ENCODE measurements at places on chromosomes 6 and 20.

GRCh38 chr20:56631990-56632327 is 2.9 kb downstream of the TFAP2C start:
- DNase-seq = no peak

- no peak for DNase-seq
Observed at GRCh38 chr6:112620812-112621569, 273.9 kb downstream of the RFPL4B start.

- no peak for DNase-seq
Observed at GRCh38 chr20:42190084-42190483, 571.9 kb upstream of the CHD6 start.

DNA sequence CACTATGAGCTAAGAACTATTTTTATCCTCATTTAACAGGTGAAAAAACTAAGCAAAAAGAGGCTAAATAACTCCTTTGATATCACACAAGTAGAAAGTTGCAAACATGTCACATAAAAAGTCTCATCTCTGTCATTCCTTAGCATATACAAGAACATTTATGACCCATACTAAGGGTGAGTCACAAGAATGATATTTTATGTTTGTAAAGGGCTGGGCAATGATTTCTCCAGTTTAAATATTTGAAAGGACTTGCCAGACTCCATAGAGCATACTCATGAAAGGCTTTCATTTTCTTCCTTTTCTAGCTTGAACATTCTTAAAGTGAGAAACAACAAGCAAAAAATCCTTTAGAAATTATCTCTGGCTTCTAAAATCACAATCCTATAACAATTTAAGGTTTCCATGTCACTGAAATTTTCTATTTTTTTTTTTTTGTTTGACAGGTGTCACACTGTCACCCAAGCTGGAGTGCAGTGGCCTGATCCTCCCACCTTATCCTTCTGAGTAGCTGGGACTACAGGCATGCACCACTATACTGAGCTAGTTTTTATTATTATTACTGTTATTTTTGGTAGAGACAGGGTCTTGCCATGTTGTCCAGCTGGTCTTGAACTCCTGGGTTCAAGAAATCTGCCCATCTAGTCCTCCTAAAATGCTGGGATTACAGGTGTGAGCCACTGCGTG is 338.0 kb upstream of the KHDRBS2 start:
- no peak for DNase-seq

DNA sequence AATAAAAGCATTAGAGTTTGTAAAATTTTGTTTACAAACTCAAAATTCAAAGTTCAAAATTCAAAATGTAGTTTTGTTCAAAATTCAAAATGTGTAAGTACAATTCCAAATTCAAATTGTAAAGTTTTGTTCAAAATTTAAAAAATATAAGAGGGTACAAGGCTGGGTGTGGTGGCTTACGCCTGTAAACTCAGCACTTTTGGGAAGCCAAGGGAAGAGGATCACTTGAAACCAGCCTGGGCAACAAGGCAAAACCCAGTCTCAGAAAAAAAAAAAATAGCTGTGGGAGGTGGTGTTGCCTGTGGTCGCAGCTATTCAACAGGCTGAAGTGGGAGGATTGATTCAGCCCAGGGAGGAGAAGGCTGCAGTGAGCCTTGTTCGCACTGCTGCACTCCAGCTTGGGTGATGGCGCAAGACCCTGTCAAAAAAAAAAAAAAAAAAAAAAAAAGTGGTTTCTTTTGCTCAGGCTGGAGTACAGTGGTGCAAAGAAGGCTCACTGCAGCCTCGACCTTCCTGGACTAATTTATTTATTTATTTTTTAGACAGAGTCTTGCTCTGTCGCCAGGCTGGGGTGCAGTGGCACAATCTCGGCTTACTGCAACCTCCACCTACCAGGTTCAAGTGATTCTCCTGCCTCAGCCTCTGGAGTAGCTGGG is 5.4 kb upstream of the ZBTB12 start:
- DNase-seq = no peak

GRCh38 chr6:105688573-105688972 is 285.7 kb upstream of the PREP start:
- DNase-seq = no peak

DNA sequence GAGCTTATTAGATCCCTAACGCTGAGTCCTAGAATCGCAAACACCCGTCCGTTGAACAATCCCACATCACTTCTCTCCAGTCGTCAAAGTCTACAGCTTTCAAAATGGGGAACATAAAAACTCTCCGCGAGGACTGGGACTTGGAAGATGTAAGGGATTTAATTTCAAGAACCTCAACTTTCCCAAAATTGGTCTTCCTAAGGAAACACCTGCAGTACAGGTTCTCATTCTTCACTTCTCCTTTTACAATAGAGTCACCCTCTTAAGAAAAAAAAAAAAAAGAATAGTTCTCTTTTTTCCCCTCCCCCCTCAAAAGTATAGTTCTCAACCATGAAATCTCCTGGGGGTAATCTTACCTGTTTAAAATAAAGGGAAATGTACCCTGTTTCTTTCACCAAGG is 6.6 kb upstream of the ZBTB22 start:
- no peak for DNase-seq

- no peak for DNase-seq
Observed at GRCh38 chr6:161618831-161619454, 345.1 kb upstream of the AGPAT4 start.

- no peak for DNase-seq
Observed at GRCh38 chr6:54609981-54610380, 236.6 kb upstream of the FAM83B start.

DNA sequence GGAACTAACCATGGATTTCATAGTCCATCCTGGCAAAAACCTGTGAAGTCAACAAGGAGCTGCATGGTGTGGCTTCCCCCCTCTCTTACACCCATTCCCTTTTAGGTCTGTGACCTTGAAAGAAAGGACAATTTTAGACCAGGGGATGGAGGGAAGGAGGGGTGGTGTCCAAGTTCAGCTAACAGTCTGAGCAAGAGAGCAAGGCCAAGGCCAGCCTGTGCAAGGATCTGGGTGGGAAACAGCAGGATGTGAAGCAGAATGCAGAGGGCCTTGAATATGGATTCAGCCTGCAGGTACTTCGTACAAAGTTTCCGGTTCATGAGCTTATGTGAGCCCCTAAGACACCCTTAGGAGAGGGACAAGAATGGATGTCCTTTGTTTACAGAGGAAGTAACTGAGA is 293.0 kb downstream of the KIF16B start:
- DNase-seq = no peak

DNA sequence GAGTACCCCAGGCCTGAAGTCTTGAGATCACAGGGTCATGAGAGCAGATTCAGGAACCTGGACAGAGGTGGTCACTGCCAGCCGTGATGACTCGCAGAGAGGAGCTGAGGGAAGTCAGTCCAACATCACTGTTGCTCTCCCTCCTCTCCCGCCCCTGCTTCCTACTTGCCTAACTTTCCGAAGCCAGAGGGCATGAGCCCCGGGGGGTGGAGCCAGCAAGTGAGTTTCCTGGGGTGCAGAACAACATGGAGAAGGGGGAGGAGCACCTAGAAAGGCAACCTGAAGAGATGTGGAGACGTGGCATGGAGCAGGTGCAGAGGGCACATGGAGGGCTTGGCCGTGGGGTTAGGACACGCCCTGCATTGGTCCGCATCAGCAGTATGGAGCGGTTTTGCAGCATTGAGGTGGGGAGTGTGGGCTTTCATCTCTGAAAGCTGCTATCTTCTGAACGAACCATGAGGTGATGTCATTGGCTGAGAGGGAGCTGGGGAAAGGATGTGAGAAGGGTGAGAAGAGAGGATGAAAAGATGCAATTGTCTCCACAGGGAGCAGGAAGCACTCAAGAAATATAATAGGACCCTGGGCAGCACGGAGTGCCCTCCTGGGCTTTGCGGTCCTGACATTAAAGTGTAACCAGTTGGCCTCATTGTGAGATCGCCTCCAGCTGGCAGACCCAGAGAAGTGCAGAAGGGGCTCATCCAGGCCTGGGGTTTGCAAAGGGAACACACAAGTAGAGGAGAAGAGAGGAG is 25.0 kb downstream of the GDAP1L1 start:
- DNase-seq = no peak

Measured in activated CD4-positive, alpha-beta T cell treated with anti-CD3 and anti-CD28 coated beads for 4 hours (primary cell).